ENCODE measurements at places on chromosomes 4 and X. TPM values are rescaled to one million over a fixed set of nuclear protein-coding genes. Genes with fewer than 3 reads are reported as not detected.
A peak's percentile ranks its signal among the peaks of the same experiment; 100 is the strongest.

- no peak for DNase-seq
Observed at GRCh38 chrX:10124506-10125247, 32.1 kb upstream of the CLCN4 start.

- DNase-seq, result no peak
Observed at GRCh38 chrX:101080326-101081124, 1.8 kb downstream of the TMEM35A start.

The SSX4 gene
- not detected for total RNA-seq

The GAGE13 gene
- not detected for total RNA-seq

The CRMP1 gene
- 1.3 TPM for total RNA-seq

- peak; percentile 77 for DNase-seq
Observed at GRCh38 chrX:107674480-107675364, 46.4 kb downstream of the PRPS1 start.

DNA sequence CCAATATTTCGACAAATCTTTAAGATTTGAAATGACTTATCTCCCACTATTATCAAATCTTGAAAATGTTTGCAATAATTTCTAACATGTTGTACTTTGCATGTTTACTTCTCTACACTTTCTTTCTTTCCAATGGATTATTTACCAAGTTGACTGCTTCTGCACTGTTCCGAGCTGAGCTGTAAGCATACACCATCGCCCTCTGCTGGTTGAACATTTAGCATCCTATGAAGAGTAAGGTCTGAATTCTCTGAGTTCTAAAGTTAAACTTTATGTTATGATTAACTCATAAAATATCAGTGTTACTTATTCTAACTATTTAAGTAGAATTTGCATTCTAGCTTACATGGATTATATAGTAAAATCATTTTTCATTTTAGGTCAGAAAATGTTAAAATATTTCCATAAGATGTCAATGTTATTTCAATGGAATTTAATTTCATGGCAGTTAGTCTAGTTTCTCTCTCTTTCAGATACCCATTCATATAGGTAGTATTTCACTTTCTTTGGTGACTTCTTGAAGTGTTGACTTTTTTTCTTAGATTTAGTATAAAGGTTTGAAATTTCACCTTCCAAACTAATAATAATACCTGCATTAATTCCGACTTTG lies 137.4 kb downstream of the DKK2 start:
- DNase-seq, result no peak

GRCh38 chr4:54066718-54067129 lies 2.3 kb upstream of the CHIC2 start:
- DNase-seq, result no peak

DNA sequence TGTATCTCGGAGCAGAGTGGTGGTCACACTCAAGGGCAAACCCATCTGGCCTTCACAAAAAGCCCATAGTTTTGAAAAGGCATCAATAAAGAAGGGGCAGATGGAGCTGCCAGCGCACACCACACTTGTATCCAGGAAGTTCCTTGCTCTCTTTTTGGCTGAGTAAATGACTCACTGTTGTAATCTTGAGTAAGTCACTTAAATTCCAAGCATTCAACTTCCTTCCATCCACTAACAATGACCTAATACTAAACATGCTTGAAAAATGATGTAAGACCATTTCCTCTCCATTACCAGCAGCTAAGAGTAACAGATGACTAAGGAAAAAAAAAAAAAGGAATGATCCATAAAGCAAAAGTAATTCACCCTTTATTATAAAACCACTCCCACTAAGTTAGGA lies 32.4 kb upstream of the MYOZ2 start:
- DNase-seq, result no peak

DNA sequence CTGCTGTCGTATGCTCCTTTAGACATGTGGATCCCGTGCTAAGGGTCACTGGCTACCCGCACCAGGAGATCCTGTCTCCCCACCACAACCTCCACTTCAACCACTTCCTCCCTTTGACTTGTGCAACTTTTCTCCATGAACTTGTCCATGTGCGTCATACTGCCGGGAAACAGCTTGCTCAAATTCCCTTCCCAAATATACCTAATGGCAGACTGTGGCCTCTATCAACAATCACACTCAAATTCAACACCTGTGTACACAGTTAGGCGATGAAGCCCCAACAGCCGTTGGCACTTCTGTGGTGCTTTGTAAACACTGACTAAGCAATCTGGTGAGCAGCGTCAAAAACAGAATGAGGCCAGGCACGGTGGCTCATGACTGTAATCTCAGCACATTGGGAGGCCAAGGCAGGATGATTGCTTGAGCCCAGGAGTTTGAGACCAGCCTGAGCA lies 49.5 kb downstream of the CD99L2 start:
- no peak for DNase-seq

GRCh38 chr4:154421618-154422017 lies 70.0 kb downstream of the DCHS2 start:
- DNase-seq, result no peak

GRCh38 chr4:133618963-133619362 lies 469.9 kb downstream of the PCDH10 start:
- no peak for DNase-seq

- DNase-seq, result peak; percentile 61
Observed at GRCh38 chr4:118348886-118349285, 3.9 kb downstream of the PRSS12 start.

DNA sequence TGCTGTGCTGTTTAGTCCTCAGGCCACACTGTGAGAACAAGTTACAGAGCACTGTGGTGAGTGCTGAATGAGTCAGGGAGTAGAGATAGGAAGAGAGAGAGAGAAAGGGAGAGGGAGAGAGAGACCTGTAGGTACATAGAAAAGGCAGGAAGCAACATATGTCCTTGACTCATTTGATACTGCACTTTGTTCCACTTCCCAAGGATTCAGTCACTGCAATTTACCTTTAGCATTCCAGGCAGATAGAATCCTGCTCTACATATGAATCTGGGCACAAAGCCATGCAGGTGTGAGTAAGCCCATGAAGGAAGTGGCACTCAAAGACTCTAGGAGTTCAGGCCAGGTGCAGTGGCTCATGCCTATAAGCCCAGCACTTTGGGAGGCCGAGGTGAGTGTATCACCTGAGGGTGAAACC lies 1.0 kb upstream of the DAPP1 start:
- DNase-seq, result peak; percentile 75

- DNase-seq, result no peak
Observed at GRCh38 chr4:40736910-40737309, 12.8 kb upstream of the NSUN7 start.

DNA sequence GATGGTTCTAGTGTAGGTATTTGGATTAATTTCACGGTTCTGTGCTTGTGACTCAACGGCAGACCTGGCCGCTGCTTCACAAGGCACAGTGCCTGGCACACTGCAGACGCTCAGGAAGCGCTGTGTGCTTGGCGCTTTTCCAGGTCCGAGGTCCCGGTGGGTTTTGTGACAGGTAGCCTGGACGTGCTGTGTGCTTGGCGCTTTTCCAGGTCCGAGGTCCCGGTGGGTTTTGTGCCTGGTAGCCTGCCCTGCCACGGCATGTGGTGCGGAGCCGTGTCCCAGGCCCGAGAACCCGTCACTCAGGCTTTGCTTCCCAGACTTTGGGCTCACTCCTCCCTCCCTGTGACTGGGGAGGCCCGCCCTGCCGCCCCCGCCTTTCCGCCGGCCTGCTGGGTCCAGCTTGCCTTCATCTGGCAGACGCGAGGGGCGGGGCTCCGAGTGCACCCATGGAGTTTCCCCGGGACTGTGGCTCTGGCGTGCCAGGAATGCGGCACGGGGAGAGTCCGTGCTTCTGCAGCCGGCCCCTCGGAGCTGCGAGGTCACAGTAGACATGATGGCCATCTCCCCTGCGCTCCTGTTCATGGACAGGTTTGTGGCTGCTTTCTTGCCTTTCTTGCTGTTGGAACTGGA lies 44.2 kb downstream of the TBC1D14 start:
- DNase-seq, result peak; percentile 79

GRCh38 chrX:133005042-133005441 lies 46.6 kb upstream of the HS6ST2 start:
- no peak for DNase-seq

The PRSS12 gene
- 2.4 TPM for total RNA-seq

The SPATA4 gene
- total RNA-seq, result not detected

DNA sequence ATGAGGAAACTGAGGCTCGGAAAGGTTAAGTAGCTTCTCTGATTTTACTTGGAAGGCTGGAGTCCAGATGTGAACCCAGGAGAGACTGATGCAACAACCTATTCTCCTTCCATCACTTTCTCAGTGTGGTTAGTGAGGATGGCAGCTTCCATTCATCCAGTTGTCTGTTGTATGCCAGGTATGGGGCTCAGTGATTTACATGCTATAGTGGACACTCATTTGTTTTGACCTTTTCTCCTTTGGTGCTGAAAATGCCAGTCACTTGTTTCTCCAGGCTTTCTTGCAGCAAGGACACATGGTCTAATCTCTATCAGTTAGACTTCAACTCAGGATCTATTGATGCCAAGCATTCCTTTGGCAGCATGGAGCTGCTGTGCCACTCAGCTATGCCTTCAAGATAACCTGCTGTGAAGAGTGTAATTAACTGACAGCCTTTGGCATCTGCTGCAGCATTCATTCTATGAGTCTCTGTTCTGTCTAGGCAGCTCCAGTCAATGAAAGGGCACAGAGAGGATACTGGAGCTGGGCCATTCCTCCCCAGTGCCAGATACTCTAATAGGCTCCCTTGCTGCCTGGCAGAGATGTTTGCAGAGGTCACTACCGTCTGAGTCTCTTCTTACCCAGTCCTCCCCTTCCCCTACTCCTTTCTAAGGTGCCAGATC lies 11.0 kb upstream of the CWH43 start:
- DNase-seq, result no peak

The PCSK1N gene
- total RNA-seq, result 4.5 TPM

DNA sequence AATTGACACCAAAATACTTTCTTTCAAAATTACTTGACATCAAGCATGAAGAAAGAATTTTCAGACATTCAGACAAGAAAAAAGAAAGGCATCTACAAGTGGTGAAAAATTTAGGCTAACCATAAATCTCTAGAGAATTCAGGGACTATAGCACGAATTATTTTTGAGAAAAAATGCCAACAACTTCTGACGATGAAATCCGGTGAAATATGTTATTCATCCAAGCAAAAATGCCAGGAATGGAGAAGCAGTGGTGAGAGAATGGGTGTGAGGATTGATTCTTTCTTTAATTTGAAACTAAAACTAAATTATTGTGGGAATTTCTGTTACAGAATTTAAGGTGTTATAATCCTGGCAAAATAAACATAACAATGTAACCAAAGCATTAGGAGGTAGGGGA lies 69.4 kb upstream of the SORBS2 start:
- DNase-seq, result no peak

DNA sequence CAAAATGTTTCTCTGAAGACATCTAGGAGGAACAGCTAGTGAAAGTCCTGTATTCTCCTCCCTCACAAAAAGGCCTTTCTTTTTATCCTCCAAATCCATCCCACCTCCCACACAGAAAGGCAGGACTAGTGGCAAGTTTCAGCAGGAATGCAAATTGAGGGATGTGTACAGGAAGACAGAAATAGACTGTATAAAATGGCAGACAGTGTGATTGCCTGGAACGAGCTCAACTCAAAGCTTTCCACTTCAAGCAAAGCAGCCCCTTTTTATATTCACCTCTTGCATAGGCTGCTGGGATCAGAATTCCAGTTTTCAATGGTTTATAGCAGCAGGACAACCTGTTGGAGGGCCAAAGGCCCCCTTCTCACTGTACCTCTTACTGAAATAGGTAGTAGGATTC lies 57.5 kb downstream of the DCX start:
- DNase-seq, result no peak

DNA sequence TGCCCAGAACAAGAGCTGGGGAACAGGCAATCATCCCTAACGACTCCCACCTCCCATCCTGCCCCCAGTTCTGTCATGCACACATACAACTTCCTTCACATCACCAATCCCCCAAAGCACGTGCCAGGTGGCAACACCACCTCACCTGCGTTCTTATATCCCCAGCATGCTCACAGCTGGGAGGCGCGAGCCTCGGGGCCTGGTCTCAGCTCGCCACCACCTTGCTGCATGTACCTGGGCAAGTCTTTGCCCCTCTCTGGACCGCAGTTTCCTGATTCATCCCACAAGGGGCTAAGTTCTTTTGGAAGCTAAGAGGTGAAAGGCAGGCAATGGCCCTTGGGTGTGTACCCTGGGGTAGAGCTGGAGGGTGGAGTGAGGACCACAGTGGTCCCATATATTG lies 119.2 kb upstream of the PJA1 start:
- DNase-seq, result no peak

DNA sequence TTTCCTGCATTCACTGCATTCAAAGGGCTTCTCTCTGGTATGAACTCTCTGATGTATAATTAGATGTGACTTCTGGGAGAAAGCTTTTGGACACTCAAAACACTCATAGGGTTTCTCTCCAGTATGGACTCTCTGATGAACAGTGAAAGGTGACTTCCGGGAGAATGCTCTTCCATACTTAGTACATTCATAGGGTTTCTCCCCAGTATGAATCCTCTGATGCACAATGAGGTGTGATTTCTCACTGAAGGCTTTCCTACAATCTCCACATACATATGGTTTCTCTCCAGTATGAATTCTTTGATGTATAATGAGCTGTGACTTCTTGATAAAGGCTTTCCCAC lies 12.2 kb downstream of the ZNF630 start:
- DNase-seq, result no peak

GRCh38 chr4:177371461-177371860 lies 61.8 kb downstream of the NEIL3 start:
- DNase-seq, result no peak

Data from ureter (tissue), 1 donor.